Gastroesophageal sphincter (tissue), 4 donors: ENCODE measurements at places on chromosomes 4 and X.

DNA sequence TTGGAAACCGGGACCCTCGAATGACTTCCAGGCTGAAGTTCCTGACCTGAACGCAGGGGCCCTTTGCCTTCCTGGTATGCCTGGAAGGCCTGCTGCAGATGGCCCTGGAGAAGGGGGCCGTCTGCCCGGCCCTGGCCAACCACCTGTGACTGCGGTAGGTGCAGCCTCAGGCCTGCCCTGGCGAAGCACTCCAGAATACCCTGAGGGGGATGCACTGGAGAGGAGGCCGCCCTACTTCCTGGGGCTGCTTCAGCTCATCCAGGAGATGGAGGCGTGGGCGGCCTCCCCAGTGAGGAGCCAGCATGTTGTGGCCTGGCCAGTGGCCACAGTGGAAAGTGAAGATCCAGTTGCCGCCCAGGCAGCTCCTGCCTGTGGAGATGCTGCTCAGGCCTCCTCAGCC, 26.4 kb upstream of the PNMA3 start:
- ATAC-seq: no peak

DNA sequence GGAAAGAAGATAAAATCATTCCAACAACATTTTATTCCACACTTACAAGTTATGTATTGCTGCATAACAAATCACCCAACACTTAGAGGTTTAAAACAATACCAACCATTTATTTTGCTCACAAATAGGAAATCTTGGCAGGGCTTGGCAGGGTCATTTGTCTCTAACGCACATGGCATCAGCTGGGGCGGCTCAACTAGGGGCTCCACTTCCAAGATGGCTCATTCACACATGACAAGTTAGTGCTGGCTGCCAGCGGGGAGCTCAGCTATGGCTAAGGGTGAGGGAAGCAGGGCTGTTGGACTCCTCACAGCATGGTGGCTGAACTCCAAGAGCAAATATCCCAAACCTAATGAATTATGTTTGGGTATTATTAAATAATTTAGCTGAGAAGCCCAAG, 377.0 kb downstream of the ZNF674 start:
- ATAC-seq: peak; percentile 81

DNA sequence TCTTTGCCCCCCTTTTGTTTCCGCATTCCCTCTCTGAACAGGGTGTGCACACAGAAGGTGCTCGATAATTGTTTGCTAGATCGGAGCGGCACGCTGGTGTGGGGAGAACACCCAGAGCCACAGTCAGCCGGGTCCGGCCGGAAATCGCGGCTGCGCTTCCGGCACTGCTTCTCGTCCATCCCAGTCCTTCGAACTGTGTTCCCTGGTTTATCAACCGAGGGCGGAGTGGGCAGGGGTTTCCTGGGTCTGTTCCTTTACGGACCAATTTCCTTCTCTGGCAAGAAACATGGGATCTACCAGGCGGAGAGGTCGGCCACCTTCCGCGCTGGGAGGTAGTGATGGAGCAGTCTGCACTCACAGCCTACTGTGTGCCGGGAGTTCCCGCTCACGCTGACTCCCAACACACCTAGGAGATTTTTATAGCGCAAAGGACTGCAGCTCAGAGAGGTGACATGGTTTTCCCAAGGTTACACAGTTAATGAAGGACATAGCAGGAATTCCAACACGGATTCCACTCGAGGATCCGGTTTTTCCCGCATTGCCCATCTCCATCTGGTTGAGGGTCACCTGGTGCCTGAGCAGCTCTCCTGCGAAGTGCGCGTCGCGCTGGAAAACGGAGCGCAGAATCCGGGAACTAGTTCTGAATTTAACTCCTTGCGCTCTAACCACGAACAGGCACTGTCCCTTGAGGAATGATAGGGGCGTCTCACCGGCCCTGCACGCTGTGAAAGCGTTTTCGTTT, 6.8 kb downstream of the MSX1 start:
- ATAC-seq: no peak

- ATAC-seq: no peak
These were observed 186.4 kb downstream of the BCOR start for GRCh38 chrX:39911278-39911897.

- ATAC-seq: no peak
These were observed 332.7 kb downstream of the UNC5C start for GRCh38 chr4:95215991-95216605.

GRCh38 chr4:8341691-8342090, 72.1 kb downstream of the HTRA3 start:
- no peak for ATAC-seq
